ENCODE measurements at places on chromosomes 11 and 22. TPM values are rescaled to one million over a fixed set of nuclear protein-coding genes. Genes with fewer than 3 reads are reported as not detected.

The C11orf58 gene
- 405 TPM for total RNA-seq

The FXYD6 gene
- total RNA-seq = not detected

The ARHGAP42 gene
- 4.5 TPM for total RNA-seq

The PAMR1 gene
- 5.3 TPM for total RNA-seq

GRCh38 chr11:119111361-119111925, 4.3 kb downstream of the C2CD2L start:
- no peak for DNase-seq

DNA sequence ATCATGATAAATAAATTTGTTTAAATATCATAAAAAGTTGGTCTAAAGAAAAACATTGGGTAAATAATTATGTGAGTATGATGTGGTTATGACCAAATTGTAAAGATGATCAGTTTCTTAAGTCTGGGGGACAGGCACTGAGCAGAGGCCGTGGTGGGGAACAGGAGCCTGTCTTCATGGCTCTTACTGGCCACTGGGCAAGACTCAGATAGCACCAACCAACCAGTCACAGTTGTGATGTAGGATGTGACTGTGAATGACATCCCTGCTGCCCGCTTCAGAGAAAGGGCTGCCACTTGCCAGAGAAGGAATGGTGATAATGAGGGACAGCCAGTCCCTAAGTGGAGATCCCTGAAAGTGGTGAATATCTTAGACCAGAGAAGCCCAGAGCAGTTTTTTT, 7.0 kb downstream of the PTPRJ start:
- DNase-seq = no peak

DNA sequence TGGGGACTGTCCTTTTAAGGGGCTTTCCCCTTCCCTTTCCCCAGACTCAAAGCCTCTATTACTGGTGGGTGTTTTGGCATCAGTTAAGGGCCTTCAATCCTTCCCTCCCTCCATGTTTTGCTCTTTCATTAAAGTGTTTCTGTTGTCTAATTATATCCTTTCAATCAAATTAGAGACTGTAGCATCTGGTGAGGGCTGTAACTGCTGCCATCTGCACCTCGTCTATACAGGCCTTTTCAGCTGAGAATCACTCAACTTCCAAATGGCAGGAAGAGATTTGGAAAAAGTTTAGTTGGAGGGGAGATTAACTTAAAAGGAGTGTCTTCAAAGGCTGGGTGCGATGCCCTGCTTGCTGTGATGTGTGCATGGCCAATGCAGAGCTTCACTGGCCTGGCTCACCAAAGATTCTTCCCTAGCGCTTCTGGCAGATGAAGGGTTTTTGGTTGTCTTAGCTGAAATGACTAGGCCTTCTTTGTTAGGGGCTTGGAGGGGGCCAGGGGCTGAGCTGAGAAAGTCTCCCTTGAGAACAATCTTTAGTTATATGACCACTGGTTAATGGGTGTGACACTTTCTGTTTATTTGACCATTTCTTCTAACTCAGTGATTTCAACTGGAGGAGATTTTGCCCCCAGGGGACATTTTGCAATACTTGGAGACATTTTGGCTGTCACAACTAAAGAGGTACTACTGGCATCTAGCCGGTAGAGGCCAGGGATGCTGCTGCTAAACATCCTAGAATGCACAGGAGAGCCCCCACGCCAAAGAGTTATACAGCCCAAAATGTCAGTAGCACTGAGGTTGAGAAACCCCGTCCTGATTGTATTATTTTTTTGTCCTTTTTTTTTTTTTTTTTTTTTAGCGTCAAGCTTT, 7.5 kb downstream of the KREMEN1 start:
- DNase-seq = peak; percentile 30

- no peak for DNase-seq
These were observed 18.7 kb upstream of the SNX32 start for GRCh38 chr11:65814986-65815565.

- no peak for DNase-seq
These were observed 16.8 kb upstream of the TEF start for GRCh38 chr22:41364955-41365354.

GRCh38 chr22:42473484-42474193, 41.4 kb upstream of the NFAM1 start:
- peak; percentile 67 for DNase-seq

DNA sequence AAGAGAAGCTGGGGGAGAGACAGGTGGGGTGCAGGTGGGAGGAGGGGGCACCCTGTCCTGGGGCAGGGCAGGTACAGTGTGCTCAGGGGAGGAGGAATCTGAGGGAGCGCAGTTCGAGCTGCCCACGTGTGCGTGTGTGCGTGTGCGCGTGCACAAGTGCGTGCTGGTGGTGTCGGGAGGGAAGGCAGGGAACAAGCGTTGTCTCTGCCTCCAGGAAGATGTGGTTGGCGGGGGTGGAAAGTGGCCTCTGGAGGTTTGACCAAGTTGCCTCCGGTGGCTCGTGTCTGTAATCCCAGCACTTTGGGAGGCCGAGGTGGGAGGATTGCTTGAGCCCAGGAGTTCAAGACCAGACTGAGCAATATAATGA, 49.9 kb upstream of the THY1 start:
- DNase-seq = no peak

GRCh38 chr22:31328544-31328960, 17.6 kb downstream of the PATZ1 start:
- DNase-seq = no peak

DNA sequence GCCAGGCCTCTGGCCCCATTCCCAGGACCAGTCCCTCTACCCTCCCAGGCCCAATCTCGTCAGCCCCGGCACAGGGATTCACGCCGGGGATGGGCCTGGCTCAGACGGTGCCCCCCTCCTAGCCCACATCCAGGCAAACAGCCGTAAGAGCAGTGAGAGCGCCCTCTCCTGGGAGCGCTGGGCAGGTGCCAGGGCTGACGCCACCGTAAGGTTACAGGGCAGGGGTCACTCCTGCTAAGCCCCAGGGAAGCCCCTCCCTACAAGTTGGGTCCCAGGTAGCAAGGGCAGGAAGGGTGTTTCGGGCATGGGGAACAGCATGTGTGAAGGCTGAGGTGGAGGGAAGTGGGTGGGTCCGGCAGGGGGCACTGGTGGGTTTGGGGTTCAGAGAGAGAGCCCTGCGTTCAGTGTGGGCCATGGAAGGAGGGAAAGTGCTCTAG, 19.2 kb upstream of the PPARA start:
- DNase-seq = no peak

GRCh38 chr11:128294671-128295050, 292.7 kb downstream of the ETS1 start:
- peak; percentile 41 for DNase-seq

DNA sequence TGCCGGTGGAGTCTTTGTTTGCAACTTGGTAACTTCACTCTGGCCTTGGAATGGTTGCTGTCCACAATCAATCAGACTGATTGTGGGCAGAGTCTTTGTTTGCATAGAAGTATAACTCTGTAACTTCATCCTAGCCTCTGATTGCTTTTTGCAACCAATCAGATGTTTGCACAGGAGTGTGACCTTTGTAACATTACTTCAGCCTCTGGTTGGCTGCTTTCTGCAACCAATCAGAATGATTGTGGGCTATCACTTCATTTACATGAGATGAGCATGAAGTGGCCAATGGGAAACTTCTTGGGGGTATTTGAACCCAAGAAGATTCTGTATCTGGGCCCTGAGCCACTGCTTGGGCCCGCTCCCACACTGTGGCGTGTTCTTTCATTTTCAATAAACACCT, 79.6 kb upstream of the CLDN5 start:
- no peak for DNase-seq

- DNase-seq = peak; percentile 92
These were observed 52.1 kb downstream of the GDPD4 start for GRCh38 chr11:77249427-77249826.

- DNase-seq = no peak
These were observed 255.7 kb downstream of the CTTN start for GRCh38 chr11:70654016-70654415.
